Skeletal muscle tissue (tissue), 5 donors: ENCODE measurements at places on chromosomes 13 and 19. TPM values are rescaled to one million over a fixed set of nuclear protein-coding genes. Genes with fewer than 3 reads are reported as not detected.

CYP4F8 gene
- not detected for total RNA-seq

MEF2B gene
- total RNA-seq, result not detected

OR7D2 gene
- total RNA-seq, result not detected

FCHO1 gene
- 1.0 TPM for total RNA-seq

THSD1 gene
- total RNA-seq, result 26.6 TPM

SRRM5 gene
- total RNA-seq, result not detected

FBN3 gene
- total RNA-seq, result 4.2 TPM

PLVAP gene
- total RNA-seq, result 12.5 TPM

PIN1 gene
- 58.5 TPM for total RNA-seq

ERICH6B gene
- not detected for total RNA-seq

PEG3 gene
- 126 TPM for total RNA-seq

UHRF1 gene
- 19.8 TPM for total RNA-seq

ZFR2 gene
- not detected for total RNA-seq

KLK3 gene
- not detected for total RNA-seq

CDC42EP5 gene
- total RNA-seq, result 31.8 TPM

TINCR gene
- total RNA-seq, result not detected

ZNF587B gene
- total RNA-seq, result 17.2 TPM

PABPC3 gene
- total RNA-seq, result under 0.01 TPM

IZUMO4 gene
- total RNA-seq, result 2.1 TPM

PRSS57 gene
- total RNA-seq, result not detected

CHST8 gene
- total RNA-seq, result not detected

ZNF579 gene
- total RNA-seq, result 1.6 TPM

ACTN4 gene
- 42.3 TPM for total RNA-seq

CABP5 gene
- total RNA-seq, result not detected

FAM124A gene
- total RNA-seq, result 0.52 TPM

MYDGF gene
- 44.4 TPM for total RNA-seq

SERPINE3 gene
- not detected for total RNA-seq

CD177 gene
- total RNA-seq, result 5.2 TPM

SLITRK6 gene
- total RNA-seq, result 3.7 TPM

USHBP1 gene
- 2.1 TPM for total RNA-seq

ADGRE2 gene
- total RNA-seq, result under 0.01 TPM

GRIK5 gene
- 1.0 TPM for total RNA-seq

KLK8 gene
- not detected for total RNA-seq

TMEM255B gene
- total RNA-seq, result 2.6 TPM

ZNF613 gene
- total RNA-seq, result 5.2 TPM

CYP2F1 gene
- total RNA-seq, result not detected

KLF1 gene
- total RNA-seq, result 2.1 TPM

OLFM2 gene
- total RNA-seq, result 18.8 TPM

MAMSTR gene
- 5.2 TPM for total RNA-seq
